ENCODE measurements at places on chromosomes 12 and 14.

- no peak for DNase-seq
Observed at GRCh38 chr12:98280621-98281020, 234.8 kb upstream of the TMPO start.

DNA sequence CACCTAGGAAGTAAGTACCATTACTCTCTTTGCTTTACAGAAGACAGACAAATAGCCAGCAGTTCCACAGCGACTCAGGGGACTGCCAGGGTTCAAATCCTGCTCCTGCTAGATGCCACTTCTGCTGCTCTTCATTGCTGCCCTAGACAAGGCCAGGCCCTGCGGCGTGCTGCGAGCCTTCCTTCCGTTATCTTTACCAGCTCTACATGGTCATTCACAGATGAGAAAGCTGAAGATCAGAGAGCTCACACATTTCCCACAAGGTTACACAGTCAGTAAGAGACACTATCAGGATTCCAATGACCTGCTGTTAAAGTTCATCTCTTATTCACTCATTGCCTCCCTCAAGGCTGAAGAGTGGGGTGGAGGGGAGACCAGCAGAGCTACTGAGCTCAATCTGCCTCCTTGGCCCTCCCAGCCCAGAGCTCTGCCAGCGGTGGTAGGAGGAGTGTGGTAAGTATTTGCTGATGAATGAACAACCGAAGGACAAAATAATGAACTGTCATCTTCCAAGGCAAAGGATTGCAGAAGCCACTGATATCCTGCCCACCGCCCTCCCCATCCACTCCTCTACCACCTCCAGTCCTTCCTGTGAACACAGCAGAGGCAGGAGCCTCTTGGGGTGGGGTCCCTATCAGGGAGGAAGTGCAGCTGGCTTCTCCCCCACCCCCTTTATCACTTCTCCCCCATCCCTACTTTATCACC is 14.6 kb upstream of the HDAC7 start:
- no peak for DNase-seq

DNA sequence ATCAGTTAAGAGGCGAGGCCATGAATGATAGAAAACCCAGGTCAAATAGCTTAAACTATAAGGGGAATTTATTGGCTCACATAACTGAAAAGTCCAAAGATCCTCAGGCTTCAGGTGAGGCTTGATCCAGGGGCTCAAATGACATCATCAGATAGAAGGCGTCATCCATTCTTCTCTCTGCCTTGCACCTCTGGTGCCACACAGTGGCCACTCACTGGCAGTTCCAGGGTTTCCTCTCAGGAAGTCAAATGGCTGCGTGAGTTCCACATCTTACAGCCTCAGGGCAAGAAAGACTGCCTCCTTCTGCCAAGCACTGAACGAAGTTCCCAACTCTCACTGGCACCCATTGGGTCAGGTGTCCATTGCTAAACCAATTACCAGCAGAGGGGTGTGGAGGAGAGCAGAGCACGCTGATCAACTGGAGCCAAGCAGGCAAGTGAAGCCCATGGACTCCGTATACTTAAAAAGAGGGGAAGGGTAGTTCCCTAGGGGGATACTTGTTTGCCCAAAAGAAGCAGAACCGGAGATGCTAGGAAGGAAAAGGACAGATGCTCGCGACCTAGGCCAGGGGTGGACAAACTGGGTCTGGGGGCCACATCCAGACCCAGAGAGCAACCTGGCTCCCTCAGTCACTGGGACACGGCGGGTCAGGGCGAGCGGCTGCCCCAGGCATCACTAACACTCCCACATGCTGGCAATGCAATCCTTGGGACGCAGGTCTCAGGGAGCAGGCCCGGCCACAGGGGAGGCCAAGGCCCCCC is 69.3 kb downstream of the SERPINA3 start:
- no peak for DNase-seq

DNA sequence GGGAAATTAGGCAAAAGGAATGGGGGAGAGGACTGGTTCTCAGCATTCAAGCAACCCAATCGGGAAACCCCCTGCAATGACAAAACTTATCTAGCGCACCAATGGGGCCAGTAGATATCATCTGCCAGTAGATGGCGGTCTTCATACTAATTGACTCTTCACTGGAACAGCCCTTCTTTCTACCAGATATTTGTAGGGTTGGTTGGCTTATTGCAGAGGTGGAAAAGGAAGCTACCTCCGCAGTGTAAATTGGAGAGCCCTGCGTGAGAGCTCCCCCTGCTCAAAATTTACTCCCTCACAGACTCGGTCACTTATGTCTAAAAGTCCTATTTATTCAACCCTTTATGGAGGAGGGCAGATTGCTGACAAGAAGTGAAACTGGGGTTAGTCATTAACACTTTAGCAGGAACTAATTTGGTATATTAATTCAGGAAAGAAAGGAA is 166.1 kb upstream of the CCND2 start:
- DNase-seq: peak; percentile 57

GRCh38 chr12:5088586-5089264 is 45.0 kb downstream of the KCNA5 start:
- DNase-seq: no peak

- DNase-seq: no peak
Observed at GRCh38 chr14:77654001-77654441, 37.6 kb upstream of the SPTLC2 start.
